Stimulated activated CD8-positive, alpha-beta memory T cell treated with anti-CD3 and anti-CD28 coated beads, Interleukin-4, amount 100 ng/mL, for 4 hours (primary cell): ENCODE measurements at places on chromosomes 7 and 10.

DNA sequence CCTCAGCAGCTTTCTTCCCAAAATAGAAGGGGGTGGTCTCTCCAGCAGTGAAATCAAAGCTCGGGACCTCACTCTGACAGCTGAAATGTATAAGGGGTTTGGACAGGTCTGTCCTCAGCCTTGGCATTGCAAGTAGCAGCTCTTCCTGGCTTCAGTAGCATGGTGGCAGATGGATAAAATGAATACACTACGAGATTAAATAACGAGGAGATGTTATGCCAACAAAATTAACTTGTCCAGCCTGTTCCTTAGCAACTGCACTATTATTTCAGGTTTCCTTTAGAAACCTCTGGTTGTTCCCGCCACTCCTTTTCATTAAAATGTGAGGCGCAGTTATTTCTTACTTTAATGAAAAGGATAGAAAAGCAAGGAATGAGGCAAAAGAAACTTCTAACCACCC, 24.9 kb downstream of the PRLHR start:
- DNase-seq, result no peak

DNA sequence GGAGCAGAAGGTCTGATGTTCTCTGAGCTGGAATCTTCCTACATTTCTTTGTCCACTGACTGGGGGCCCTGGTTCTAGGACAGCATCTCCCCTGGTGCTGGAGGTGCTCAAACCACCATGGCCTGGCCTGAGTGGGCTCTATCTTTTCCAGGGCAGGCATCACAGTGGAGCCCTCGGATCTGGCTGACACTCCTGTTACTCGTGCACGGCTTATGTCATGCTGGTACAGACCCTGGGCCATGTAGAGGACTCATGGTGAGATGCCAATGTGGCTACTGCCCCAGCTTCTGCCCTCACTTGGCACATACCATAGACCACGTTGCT, 96.0 kb downstream of the HIPK2 start:
- DNase-seq, result no peak

DNA sequence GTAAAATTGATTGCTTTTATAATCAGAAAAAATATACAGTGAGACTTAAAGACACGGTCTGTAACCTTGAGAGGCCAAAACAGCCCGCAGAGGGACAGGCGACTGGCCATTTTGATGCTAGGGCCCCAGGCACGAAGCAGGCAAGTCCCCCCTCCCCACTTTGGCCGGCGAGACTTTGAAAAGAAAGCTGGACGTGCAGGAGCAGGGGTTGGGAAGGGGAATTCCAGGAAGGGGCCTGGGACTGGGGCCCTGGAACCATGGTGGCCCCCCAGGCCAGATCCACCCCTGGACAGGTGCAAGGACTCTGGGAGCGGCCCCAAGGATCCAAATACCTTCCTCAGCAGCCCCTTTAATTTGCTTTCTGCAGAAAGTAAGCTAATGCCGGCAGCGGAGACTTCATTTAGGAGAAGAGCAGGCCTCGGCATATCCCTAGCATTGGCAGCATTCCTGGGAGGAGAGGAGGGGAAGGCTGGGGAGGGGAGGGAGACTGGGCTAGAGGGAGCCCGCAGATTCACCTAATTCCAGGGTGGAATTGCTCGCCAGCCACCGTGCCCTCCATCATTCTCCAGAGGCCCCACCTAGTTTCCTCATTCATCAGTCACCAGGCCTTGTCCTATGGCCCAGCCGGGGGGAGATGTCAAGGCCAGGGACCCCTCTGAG, 24.9 kb upstream of the TNRC18 start:
- no peak for DNase-seq

DNA sequence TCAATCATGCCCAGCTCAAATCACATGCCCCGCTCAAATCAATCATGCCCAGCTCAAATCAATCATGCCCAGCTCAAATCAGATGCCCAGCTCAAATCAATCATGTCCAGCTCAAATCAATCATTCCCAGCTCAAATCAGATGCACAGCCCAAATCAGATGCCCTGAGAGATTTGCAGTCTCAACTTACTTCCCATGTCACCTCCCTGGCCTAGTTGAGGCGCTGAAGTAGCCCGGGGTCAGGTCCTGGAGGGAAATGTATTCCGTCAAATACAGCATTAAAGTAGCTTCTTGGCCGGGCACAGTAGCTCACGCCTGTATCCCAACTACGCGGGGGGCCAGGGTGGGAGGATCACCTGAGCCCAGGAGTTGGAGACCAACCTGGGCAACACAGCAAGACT, 15.7 kb upstream of the PRKAR1B start:
- no peak for DNase-seq

DNA sequence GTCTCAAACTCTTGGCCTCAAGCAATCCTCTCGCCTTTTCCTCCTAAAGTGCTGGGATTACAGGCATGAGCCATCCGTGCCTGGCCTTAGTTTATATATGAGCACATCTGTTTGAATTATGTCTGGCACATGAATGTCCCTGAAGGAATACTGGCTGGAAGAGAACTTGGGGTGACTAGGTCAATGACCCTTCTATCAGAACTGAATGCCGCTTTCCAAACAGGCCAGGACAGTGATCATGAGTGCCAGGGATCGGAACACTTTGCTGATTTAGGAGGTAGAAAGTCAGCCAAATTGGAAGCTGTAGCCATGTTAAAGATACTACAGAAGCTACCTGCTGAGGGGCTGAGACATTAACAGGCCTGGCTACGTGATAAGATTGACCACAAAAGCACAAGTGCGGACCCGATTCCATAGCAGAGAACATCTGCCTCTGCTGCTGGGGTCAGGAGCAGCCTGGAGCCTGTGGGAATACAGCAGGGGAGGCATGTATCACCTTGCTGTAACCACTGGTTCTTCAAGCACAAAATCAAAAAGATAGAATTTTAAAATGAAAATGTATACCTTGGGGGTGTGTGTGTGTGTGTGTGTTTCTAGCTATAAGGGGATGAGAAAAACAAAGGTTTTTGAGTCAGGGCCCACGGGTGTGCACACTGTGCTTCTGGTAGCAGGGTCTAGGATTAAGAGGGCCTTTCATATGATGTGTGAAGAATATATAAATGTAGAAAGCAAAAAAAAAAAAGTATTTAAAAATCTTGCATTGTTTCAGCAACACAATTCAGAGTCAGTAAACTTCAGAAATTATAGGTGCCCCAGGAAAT, 293.7 kb downstream of the BBS9 start:
- DNase-seq, result no peak

GRCh38 chr7:14905764-14906163, 3.2 kb upstream of the DGKB start:
- DNase-seq, result no peak

GRCh38 chr7:36986511-36986933, 262.2 kb upstream of the AOAH start:
- DNase-seq, result no peak

DNA sequence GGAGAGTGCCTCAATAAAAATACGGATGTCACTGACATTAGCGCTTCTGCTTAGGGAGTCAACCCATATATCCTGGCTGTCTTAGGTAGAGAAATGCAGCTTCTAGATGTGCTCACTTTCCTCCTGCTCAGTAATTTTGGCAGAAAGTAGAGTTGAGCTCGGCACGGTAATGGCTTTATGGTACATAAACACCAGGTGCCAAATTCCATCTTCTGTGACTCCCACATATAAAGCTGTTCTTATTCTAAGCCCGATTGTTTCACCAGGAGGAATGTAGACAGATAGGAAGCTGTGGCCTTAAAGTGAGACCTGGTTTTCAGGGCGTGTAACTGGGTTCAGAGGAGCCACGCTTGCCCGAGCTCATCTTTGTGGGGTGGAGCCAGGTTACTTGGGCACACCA, 143.7 kb downstream of the CREB5 start:
- DNase-seq, result no peak

GRCh38 chr10:73641328-73642060, at the start of gene MYOZ1:
TSS of gene MYOZ1 (minus strand) at chr10:73641474. CDS start at chr10:73640017, 1,457 bp downstream.
- no peak for DNase-seq

- DNase-seq, result no peak
Measured at GRCh38 chr10:84605802-84606201, 277.4 kb downstream of the CCSER2 start.

GRCh38 chr10:27911539-27911938, 87.3 kb downstream of the ODAD2 start:
- no peak for DNase-seq

DNA sequence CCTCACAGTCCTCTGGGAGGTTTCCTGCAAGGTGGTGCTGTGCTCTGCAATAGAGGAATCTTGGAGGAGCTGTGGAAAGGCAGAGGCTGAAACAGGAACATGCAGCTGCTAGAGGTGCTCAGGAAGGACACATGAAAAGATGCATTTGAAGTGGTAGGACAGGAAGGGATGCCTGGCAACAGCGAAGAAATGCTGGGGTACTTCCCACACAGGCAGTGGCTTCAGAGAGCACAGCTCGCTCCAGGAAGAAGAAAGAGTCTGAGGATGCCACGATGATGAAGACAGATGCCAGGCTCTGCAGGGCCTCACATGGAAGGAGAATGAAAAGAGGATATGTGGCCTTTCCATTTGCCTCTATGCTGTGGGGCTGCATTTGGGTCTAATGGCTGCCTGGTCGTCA, 77.0 kb upstream of the TMEM72 start:
- no peak for DNase-seq

DNA sequence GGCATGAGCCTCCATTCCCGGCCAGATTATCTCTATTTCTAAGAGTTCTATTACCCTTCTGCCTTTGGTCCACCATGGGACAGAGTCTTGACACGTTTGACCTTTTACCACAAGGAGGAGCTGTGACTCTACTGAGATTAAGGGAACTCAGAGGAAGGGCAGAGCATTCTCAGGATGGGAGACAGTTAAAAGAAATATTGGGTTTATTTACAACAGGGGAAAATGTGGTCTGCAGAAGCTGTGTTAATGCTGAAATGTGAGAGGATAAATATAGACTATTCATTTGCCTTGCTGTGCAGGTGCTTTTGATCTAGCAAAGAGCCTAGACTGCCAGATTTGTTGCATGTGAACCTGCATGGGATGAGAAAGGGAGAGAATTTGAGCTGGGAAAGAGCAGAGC, 45.8 kb upstream of the PRSS58 start:
- DNase-seq, result no peak

DNA sequence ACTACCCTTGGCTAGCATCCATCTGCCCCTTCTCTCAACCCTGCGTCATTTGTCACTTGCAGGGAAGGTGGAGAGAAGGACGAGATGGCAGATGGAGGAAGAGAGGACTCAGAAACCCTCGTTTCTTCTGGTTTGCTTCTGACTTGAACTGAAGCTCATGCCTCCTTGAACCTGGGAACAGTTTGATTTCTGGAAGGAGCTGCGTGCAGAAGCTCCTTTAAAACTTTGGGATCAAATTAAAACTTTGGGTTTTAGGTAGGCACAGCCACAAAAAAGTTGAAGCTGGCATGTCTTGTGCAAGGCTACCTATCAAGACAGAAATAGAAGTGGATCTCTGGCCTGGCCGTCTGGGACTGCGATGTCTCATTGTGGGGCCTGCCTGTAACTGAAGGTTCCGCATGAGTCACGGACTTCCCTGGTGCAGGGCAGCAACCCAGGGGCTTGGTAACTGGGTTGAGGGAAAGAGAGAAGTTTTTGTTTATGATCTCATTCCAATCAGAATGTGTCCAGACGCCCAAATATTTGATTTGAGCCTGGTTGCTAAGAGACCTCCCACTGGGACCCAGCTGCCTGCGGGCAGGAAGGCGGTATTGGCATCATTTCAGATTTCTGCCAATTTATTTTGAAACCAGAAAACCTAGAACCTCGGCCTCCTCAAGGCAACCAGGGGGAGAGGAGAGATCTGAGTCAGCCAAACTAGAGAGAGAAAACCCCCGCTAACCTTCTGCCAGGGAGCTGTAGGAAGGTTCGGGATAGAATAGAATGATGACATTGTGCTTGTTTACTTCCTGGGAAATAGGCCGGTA, 15.8 kb upstream of the CAMK1D start:
- DNase-seq, result no peak

GRCh38 chr7:94425546-94425945, 30.9 kb downstream of the COL1A2 start:
- no peak for DNase-seq

GRCh38 chr7:71661671-71662224, 529.8 kb downstream of the GALNT17 start:
- DNase-seq, result no peak

GRCh38 chr7:151539088-151539671, 19.5 kb upstream of the RHEB start:
- no peak for DNase-seq

DNA sequence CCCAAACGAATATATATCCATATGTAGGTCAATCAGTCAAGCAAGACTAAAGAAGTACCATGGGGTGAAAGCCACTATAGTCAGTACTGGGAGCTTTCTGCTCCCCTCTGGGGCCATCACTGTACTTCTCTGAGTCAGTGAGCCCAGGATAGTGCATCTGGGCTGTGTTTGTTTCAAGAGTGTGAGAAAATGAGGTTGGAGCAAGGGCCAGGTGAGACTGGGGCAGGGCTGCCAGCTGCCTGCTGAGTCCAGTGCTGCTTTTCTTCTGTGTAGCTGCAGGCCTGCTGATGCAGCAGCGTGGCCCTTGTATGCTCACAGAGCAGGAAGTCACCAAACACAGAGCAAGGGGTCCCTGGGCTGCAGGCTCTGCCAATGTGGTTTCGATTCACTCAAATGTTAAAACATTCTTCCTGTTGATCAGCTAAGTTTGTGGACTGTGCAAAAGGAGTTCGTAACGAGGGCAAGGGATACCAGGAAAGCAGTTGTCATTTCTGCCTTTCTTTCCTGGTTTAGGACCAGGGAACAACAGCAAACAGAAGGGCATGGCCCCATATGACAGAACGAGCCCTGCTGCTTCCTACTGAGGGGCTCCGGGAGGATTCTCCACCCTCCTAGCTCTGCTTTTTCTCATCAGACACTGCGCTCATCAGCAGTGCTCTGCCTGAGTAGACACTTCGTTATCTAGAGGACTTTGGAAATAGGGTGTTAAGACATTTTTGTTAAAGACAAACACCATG, 65.4 kb upstream of the TNS3 start:
- DNase-seq, result no peak

GRCh38 chr10:6721964-6722615, 142.0 kb upstream of the PRKCQ start:
- no peak for DNase-seq

DNA sequence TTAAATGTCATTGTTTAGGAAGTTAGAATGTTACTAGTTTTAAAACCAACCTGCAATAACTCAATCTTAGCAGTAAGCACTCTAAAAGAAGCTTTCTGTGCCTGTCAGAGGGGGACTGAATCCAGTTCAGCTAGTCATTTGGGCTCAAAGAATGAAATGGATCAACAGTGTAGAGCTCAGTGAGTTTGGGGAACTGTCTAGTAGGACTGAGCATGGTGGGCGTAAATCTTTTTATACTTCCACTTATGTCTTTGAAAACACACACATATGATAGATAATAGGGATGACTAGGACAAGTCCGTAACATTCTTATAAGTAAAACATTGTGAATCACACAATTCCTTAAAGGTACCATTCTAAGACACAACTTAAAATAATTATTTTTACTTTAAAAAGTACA, 11.5 kb downstream of the GSAP start:
- DNase-seq, result no peak

DNA sequence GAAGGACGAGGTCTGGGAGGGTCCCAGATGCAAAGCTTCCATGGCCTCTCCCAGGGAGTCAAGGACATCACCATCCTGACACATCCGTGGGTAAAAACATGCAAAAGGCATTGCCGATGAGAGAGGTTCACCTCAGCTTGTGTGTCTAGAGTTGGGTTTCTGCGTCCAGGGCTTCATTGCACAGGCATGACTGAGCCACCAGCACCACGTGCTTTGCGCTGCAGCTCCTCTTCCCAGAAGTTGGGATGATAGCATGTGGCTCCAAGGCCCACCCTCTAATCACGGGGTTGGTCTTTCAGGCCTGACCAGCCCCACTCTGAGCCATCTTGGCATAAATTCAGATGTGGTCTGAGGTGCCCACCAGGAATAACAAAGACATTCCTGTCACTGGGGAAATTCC, 7.1 kb upstream of the RASGEF1A start:
- DNase-seq, result no peak

- DNase-seq, result no peak
Measured at GRCh38 chr10:23868121-23868520, 340.8 kb upstream of the KIAA1217 start.
